ENCODE measurements at places on chromosomes 1 and 21.

- DNase-seq: no peak
Measured at GRCh38 chr21:44623575-44623974, 3.3 kb upstream of the KRTAP10-9 start.

DNA sequence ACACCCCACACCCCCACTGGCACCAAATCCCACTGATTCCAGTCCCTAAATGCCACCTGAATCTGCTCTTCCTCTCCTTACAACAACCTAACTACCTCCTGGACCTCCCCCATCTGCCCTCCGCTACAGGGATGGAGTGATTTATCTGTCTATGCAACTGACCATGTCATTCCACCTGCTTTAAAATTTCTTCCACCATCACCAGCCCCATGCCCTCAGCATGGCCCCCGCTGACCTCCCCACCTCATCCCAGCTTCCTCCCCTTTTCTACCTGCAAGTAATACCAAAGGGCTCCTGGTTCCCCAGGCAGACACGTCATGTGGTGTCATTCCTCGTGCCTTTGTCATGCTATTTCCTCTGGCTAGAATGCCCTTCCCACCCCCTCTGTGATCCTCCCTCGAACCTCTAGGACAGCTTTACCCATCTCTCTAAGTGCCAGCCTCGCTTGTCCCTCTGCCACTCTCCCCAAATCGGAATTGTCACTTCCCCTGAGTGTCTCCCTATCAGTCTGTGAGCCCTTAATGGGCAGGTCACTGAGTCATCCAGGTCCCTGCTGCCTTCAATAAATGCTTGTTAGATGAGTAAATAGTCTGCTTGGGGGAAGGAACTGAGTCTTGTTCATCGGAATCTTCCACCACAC, 3.7 kb downstream of the GJB4 start:
- DNase-seq: no peak

- no peak for DNase-seq
Measured at GRCh38 chr1:57443004-57443403, 19.1 kb upstream of the DAB1 start.

DNA sequence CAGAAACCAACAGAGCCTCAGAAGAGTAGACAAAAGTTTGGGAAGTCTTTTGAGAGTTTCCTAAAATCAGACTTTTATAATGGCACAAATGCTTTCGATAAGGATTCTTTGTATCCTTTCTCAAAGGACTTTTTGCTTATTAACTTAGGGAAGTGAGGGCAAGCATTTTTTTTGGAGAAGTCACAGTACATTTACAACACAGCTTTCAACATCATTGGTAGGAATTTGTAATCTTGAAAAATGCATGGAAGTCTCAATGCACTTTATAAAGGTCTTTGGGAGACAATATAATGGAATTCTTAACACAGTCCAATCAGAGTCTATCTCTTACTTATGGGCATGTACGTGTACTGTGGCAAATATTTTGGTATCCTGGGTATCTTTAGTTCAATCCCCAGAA, 325.8 kb upstream of the NR5A2 start:
- no peak for DNase-seq

- no peak for DNase-seq
Measured at GRCh38 chr1:63603810-63604209, 10.6 kb downstream of the PGM1 start.

DNA sequence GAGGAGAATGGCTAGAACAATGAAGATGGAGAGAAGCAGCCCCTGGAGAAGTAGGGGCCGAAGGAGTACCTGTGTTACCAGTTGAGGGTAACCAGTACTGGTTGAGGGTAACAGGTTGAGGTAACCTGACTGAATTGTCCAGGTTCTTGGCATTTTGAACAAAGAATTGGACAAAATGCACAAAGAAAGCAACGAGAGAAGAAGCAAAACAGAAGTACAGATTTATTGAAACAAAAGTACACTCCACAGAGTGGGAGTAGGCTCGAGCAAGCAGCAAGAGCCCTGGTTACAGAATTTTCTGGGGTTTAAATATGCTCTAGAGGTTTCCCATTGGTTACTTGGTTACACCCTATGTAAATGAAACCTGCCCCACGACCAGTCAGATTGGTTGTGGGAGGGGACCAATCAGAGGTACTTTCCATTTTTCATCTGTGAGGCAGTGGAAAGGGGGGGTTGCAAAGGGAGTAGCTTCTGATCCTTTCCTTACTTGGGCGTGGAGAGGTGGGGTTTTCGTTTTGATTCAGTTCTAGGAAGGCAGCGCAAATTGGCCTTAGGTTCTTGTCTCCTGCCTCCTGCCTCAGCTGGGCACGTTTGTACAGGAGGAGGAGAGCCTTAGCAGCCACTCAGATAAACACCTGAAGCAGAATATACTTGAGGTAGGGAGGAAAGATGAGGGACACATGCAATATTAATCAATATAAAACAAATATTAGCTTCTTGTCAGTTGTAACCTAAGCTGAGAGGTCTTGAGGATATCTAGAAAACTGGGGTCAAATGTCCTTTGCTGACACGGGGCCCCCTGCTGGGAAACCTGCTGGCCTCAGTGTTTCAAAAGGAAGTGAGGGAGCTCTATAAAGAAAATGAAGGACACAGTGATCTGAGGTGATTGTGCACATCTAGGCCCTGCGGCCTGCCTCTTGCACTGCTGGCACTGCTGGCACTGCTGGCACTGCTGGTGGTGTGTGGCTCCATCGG, 14.3 kb upstream of the LSM10 start:
- no peak for DNase-seq

DNA sequence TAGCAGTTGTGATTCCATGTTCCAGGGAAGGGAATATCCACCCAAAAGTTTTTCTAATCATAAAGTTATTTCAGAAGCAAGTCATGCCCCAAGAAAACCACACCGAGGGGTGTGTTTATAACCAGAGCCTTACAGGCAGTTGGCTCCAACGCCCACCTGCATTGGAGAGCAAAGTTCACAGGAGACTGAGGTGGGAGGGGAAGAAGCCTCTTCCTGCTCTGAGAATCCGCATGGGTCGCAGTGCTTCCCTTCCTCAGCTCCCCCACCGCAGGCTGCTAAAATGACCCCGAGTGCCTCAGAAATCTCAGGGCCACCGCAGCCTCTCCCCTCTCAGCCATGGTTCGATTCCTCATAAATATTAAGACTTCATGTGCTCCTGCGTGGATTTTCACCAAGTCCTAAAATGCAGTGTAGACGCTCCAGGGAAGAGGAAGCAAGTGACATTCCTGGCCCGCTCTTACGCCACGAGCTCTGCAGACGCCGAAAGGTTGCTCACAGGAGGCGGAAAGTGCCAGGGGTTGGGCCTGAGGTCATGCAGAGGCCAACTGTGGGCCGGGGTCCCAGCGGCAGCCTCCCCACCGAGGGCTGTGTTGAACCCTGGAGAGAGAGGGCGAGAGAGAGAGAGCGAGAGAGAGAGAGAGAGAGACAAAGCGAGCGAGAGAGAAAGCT, 13.4 kb upstream of the SPSB1 start:
- DNase-seq: no peak

DNA sequence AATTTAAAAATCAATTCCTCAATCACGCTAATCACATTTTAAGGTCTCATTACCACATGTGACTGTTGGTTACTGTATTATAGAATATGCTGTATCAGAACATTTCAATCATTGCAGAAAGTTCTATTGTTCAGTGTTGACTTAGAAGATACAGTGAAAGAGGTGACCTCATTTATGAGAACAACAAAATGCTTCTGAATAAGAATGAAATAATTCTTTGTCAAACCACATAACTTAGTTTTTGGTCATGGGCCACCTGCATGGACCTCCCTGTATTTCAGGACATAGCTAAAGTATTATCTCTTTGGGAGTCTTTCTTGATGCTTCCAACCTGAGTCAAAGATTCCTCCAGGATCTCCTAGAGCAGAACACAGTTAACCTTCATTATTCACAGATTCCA, 22.3 kb downstream of the MFSD2A start:
- no peak for DNase-seq

- no peak for DNase-seq
Measured at GRCh38 chr1:168980180-168980579, 126.3 kb upstream of the ATP1B1 start.

Measured in NCI-H1694 (cell line).